ENCODE measurements at places on chromosomes 1 and 21.
A peak's percentile ranks its signal among the peaks of the same experiment; 100 is the strongest.

- no peak for DNase-seq
Measured at GRCh38 chr1:107213225-107213624, 72.4 kb downstream of the NTNG1 start.

DNA sequence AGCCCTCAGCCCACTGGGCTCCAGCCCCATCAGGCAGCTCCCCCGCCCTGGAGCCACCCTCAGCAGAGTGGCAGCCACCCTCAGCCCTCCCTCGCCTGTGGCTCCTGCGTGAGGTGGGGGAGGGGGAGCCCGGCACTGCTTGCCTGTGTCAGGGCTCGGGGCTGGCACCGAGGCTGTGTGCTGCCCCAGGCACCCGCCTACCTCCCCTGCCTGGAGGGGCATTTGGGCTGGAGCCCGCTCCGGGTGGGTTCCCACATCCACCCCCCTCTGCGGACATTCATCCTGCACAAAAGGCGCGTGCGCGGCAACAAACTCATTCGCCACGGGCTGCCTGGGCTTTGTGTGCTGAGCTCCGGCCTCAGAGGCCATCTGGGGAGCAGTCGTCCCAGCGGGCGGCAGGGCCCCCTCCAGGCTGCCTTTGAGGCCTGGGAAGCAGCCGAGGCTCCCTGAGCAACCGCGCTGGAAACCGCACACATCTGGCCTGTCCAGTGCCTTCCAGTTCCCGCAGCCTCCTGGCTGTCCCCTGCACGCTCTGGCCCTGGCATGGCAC, 12.6 kb upstream of the TNFRSF14 start:
- DNase-seq: no peak

DNA sequence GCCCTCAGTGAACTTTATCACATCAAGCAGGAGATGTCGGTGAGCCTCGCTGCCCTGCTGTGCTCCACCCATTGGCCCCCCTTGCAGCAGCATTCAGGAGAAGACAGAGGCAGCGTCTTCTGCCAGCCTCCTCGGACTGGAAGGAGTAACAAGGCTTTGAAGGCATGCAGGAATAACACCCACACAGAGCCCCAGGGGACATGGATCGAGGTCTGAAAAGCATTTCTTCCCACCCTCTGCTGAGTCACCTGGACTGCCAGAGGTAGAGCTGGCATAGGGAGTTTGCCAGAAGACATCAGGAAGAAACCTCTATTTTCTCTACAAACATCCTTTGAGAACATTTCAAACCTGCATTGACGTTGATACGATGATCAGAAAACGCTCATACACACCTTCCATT, 42.9 kb downstream of the COL18A1 start:
- no peak for DNase-seq

DNA sequence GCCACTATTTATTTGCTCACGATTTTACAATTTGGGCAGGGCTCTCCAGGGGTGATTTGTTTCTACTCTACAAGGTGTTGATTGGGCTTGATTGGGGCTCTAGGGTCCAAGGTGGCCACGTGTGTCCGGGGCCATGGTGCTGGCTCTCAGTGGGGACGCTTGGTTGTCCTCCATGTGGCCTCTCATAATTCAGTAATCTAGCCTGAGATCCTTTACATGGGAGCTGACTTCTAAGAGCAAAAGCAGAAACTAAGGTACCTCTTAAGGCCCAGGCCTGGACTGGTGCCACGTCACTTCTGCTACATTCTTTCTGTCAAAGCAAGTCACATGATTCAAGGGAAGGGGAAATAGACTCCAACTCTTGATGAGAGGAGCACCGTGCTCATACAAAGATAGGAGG, 8.1 kb upstream of the PSRC1 start:
- DNase-seq: no peak

- no peak for DNase-seq
Measured at GRCh38 chr1:228975238-228975907, 240.1 kb downstream of the RHOU start.

GRCh38 chr1:41399145-41399795, 38.0 kb downstream of the FOXO6 start:
- no peak for DNase-seq

DNA sequence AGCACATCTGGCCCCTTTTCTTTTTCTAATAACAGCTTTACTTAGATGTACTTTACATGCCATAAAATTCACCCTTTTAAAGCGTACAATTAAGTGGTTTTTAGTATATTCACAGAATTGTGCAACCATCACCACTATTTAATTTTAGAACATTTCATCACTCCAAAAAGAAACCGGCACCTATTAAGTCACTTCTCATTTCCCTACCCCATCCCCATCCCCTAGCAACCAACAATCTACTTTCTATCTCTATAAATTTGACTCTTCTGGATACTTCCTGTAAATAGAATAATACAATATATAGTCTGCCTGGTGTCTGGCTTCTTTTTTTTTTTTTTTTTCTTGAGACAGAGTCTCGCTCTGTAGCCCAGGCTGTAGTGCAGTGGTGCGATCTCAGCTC, 59.5 kb upstream of the ENAH start:
- DNase-seq: no peak

GRCh38 chr21:17045214-17045853, 467.5 kb upstream of the CXADR start:
- peak; percentile 22 for DNase-seq

Measured in RCC 7860 (cell line).